Esophagus mucosa (tissue), 1 donor: ENCODE measurements at places on chromosomes 2 and 18.

DNA sequence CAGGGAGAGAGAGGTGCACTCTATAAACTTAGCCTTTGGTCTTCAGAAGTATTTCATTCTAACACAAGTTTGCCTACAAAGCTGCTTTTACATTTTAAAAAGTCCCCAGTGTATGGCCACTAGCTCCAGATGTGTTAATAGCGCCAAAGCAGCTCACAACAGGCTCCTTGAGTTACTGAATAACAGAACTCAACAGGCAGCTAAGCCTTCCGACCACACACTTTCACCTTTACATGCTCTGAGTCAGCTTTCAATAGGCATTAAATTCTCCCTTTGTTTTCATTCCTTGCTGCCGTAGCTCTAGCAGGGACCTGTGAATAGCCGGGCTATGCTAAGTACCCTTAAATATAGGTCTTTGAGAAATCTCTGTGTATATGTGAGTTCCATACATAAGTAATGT is 262.8 kb upstream of the PARD3B start:
- peak; percentile 65 for ATAC-seq

DNA sequence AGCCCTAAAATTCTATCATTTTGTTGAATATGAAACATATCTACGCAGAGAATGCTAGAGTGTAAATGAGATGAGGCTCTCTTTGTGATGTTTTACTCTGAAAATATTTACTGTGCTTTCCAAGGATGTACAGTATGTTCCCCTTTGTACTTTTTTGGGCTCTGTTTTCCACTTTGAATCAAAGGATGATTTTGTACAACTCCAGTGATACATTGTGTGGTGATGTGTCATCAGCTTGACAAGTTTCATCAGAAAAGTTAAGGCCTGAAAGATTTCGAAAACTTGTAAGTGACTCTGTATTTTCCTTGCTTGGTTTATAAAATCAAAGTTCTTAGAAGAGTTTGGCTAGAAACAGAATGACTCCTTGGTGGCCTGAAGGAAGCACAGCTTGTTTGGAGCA is 206.3 kb downstream of the LTBP1 start:
- ATAC-seq = peak; percentile 61

- ATAC-seq = no peak
These were observed 261.1 kb upstream of the FN1 start for GRCh38 chr2:215697003-215697402.

GRCh38 chr2:46589356-46589755 is 110.0 kb downstream of the TMEM247 start:
- peak; percentile 69 for ATAC-seq

- ATAC-seq = no peak
These were observed 144.8 kb upstream of the IL1R2 start for GRCh38 chr2:101846973-101847372.

DNA sequence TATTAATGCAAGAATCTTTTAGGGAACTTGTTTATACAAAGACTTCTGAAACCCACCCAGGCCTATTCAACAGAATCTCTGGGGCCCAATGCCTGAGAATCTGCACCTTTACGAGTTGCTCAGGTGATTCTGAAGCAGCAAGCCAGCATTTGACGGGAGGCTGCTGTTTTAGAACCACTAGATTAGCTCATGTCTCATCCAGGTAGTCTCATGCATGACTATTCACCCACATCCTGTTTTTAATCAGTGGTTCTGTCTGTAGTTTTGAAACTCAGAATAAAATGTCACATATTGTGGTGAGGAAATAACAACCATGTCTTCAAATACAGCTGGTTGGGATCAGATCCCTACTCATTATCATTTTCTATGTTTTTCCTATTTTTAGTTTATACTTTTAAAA is 39.5 kb downstream of the CYTIP start:
- peak; percentile 81 for ATAC-seq

DNA sequence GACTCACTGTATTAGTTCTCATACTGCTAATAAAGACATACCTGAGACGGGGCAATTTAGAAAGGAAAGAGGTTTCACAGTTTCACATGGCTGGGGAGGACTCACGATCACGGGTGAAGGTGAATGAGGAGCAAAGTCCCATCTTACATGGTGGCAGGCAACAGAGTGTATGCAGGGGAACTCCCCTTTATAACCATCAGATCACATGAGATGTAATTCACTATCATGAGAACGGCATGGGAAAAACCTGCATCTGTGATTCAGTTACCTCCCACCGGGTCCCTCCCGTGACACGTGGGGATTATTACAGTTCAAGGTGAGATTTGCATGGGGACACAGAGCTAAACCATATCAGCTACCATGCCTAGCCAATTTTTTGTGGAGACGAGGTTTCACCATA is 168.2 kb downstream of the NEDD4L start:
- no peak for ATAC-seq

GRCh38 chr18:59054496-59055287 is 85.0 kb upstream of the SEC11C start:
- ATAC-seq = no peak

DNA sequence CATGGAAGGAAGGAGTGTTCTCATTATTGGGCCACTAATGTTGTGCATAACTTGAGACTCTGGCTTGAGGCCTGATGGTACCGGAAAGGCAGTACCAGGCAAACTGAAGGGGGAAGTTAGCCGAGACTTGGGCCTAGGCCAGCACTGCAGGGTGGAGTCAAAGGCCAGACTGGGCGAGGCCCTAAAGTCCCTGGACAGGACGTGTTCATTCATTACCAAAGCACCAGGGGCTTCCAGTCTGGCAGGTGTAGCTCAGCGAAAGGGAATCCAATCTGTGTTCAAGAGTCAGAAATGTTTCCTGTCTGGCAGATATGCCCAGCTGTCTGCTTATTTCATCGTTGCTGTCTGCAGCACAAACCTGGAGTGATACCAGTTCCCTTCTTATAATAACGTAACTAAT is 4.7 kb upstream of the ITSN2 start:
- ATAC-seq = peak; percentile 86
